ENCODE measurements at places on chromosomes 2 and 18.

- DNase-seq, result no peak
Observed at GRCh38 chr2:225074919-225075681, 32.8 kb upstream of the DOCK10 start.

DNA sequence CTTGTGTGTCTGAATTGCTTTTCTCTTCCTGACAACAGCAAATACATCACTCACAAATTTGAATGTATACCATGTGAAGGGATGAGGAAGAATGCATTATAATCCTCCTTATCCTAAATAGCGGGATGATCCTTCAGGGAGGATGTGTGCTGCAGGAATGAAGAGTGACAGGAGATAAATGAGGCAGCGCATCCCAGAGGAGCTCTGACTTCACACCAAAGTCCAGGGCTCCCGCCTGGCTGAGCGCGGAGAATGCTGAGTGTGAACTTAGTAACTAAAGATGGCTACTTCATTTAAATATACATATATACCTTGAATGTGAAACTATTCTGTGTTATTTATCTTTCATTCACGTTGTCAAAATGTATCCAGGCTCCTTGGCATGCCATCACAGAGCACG, 145.2 kb upstream of the TPO start:
- no peak for DNase-seq

- DNase-seq, result no peak
Observed at GRCh38 chr18:824179-824578, 12.1 kb upstream of the YES1 start.

DNA sequence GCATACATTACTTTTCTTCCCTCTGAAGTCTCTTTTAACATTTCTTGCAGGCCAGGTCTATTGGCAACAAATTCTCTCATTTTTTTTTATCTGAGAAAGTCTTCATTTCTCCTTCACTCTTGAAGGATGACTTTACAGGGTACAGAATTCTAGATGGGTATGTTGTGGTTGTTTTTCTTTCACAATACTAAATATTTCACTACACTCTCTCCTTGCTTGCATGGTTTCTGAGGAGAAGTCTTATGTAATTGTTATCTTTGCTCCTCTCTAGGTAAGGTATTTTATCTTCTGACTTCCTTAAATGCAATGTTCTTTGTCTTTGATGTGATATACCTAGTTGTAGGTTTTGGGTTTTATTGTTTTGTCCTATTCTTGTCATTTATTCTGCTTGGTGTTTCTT, 371.1 kb downstream of the FIGN start:
- DNase-seq, result no peak

DNA sequence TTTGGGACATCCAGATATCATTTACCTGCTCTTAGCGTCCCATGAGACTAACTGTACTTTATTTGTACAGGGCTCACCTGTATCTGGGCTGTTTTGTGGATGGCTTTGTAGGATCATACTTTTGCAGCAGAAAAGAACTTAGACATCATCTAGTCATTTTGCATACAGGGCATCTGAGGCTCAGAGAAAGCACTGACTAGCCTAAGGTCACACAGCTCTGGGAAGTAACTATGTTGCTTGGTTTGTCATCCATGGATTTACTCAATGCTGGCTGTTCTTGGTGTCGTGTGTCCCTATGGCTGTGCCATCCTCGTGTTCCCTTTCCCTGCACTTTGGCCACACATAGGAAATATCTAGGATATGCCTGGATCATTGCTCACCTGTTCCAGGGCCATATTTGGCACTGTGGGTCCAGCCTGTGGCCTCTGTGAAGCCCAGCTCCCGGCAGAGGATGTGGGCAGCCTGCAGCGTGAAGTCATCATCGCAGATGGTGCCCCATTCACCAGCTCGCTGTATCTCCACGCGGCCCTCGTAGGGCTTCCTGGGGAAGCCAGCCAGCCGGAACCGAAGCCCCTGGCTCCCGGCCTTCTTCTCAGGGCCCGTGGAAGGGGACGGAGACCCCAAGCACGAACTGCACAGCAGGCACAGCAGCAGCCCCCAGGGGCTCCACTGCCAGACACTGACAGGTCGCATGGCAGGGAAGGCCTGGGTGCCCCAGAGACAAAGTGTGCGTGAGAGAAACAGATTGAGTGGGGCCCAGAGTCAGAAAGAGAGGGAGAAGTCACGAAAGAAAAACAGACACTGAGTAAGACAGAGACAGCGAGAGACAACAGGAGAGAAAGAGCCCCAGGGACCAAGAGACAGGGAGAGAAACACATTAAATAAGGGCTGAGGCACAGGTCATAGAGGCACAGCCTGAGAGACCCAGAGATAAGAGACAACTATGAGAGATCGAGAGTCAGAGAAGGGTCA, 1.5 kb downstream of the LOXL3 start:
- DNase-seq, result no peak

- no peak for DNase-seq
Observed at GRCh38 chr2:127381762-127382161, 6.0 kb downstream of the MAP3K2 start.

GRCh38 chr18:37135177-37135576, 306.2 kb downstream of the KIAA1328 start:
- DNase-seq, result no peak

Data from activated CD4-positive, alpha-beta T cell treated with anti-CD3 and anti-CD28 coated beads, Interleukin-2, amount 50 U/mL, for 48 hours (primary cell).